ENCODE measurements at places on chromosomes 13 and 19.
A peak's percentile ranks its signal among the peaks of the same experiment; 100 is the strongest.

- no peak for DNase-seq
Measured at GRCh38 chr13:106602178-106602577, 34.2 kb upstream of the ARGLU1 start.

DNA sequence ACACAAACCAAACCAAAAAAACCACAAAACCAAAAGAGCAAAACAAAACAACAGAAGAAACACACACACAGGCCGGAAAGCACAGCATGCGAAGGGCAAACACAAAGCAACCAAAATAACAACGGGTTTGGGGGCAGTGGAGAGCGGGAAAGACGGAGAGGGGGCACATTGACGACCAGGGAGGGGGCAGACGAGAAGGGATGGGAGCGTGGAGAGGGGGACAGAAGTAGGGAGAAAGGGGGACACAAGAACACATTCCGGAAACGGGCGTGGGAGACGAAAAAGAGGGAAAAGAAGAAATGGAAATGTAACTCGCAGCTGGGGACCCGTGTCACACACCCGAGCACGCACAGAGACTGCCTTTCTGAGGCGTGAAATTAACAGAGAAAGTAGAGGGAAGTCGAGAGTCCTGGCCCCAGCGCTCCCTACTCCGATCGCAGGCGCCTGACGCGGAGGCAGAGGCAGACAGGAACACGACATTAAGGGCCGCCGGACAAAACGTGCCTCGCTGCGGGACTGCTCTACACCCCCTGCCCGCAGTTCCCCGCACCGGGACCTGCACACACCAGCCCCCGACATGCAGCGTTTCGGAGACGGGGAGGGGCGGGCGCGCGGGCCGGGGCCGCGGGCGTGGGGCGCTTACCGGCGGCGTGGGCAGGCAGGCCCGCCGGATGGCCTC is 652 bp downstream of the POU4F1 start:
- no peak for DNase-seq

DNA sequence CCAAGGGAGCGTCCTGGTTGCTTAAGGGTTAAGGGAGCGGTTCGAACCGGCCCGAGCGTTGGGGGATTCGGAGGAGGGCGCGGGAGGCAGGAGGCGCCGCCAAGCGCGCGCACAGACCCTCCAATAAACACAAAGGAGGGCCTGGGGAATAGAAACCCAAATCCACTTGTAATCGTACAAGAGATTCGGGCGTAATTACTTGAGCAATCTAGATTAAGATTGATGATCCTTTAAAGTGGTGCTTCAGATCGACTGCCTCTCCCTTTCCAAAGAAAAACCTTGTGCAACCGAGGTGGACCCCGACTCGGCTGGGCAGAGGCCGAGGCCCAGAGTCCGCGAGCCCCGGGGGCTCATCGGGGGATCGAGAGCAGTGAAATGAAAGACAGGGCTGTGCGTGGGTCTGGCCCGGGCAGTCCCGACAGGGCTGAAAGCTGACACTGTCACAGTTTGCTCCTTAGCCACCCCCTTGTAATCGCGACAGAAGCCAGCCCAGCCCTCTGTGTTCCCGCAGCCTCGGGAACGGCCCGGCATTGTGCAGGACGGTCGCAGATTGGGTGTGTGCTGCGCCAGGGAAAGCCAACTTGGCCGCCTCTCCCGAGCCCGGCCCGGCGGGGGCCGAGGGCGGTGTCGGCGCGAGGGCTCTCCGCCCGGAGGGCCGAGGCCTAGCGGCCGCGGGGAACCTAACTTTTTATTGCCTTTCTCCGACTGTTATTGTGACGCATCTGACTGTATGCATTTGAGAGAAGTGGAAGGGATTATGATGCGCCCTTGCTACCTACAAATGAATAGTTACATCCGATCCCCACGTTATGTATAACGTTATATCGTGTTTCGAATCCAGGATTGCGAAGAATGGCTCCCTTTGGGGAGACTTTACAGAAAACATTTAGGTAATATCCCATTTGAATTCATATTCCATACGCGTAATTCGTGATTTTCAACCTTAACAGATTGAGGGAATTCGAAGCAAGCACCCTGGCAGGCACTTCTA is 5.5 kb downstream of the MAB21L1 start:
- no peak for DNase-seq

GRCh38 chr13:69595181-69595580 is 512.4 kb upstream of the ATXN8OS start:
- DNase-seq, result no peak

- DNase-seq, result no peak
Measured at GRCh38 chr13:102203718-102204117, 198.1 kb downstream of the FGF14 start.

DNA sequence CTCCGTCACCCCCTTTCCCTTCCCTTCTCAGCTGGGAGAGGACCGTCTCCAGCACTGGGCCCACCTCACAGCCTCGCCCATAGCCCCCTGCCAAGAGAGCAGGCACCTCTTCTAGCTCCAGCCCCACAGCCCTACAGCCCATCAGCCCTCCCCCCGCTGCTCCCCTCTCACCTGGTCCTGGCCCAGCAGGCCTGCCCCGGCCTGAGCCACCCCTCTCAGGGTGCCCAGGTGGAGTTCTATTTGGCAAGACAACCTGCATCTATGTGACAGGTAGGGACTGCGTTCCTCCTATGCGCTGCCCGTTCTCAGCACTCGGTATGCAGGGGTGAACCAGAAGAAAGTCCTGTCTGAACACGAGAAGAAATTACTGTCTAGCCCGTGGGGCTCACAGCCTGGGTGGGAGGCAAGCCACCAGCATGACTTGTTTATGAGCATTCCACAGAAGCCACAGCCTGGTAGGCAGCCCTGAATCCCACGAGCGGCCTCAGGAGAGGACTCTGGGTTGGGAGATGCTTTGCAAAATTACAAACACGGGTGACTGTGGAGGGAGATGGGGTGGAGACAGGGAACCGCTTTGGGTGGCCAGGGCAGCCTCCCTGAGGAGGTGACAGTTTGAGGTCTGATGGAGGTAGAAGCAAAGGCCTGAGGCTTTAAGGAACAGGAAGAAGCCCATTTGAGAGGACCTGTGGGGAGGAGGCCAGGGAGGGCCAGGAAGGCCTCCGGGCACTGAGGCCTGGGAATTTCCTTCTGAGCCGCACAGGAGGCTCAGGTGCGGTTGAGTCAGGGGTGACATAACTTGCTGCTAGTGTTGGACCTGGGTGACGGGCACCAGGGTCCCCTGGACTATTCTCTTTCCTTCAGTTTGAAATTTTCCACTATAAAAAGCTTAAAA is 1.2 kb upstream of the PLEKHF1 start:
- DNase-seq, result no peak

- no peak for DNase-seq
Measured at GRCh38 chr19:55554302-55554701, 9.0 kb upstream of the SBK3 start.

DNA sequence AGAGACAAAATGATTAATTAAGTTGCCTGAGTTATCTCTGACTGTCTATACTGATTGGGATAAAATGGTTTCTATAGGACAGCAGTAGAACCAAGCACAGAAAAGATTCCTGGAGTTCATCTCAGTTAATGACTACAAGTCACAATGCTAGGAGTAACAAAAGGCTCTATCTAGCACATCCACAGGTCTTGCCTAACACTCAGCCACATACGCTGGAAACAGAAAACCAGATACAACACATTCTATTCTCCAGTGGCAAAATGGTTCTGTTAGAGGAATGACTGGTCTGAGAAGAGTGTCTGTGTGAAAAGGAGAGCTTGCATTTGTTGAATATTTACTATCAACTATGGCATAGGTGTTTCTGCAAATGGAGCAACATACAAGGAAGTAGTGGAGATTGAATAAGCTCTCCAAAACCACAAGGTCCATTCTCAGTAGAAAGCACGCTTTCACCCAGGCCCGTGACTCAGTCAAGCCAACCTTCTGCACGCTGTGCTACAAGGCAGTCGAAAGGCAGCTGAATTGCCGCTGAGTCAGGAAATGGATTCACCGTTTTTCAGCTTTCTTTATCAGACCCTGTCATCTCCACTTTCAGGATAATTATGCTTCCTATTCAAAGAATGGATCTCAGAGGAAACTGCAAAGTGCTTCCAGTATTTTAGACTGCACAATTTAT is 761.5 kb downstream of the EFNB2 start:
- no peak for DNase-seq

GRCh38 chr19:39247701-39248664 is 673 bp downstream of the IFNL4 start:
- DNase-seq, result no peak

GRCh38 chr13:102954350-102954749 is 108.5 kb downstream of the ERCC5 start:
- no peak for DNase-seq

GRCh38 chr19:1503089-1503924 is 9.5 kb downstream of the ADAMTSL5 start:
- DNase-seq, result peak; percentile 25

- no peak for DNase-seq
Measured at GRCh38 chr19:29623726-29624488, 17.8 kb downstream of the POP4 start.

DNA sequence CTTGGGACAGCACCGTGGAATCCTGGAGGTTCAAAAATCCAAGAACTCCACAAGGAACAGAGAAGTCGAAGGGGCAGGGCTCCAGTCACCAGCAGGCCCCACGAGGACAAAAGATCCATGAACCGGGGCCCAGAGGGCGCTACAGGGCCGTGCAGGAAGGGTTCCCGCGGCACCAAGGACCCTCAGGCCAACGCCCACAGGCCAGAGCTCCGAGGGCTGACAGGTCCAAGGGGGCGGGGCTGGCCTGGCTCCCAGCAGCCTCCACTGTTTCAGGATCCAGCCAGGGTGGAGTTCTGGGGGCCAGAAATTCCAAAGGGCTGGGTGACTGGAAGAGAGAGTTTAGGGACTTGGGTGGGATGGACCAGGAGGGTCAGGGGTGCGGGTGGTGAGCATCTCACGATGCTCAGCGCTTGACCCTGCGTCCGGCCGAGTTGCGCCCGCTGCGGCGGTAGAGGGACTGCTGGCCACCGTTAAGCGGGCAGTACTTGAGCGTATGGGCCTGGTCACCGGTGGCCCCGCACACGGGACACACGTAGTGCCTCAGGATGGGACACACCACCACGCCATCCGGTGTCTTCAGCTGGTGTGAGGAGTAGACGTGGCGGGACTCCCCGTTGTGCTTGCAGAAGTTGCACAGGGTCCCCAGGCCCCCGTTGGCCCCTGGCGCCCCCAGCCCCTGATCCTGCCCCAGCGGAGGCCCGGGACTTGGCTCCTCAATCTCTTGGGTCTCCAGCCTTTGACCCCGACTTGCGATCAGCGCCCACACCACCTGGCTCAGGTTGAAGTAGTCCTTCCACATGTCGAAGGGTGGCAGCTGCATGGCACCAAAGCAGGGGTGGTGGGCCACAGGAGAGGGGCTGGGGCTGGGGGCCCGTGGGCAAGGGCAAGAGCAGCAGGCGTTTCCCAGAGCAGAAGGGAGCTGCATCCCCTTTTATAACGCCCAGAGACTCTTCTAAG is at the start of gene NANOS2:
Gene NANOS2, minus strand, starts transcription at position 905 of the 957 bp plus-strand sequence. Its CDS starts 85 bp downstream, at position 820.
- DNase-seq, result no peak

DNA sequence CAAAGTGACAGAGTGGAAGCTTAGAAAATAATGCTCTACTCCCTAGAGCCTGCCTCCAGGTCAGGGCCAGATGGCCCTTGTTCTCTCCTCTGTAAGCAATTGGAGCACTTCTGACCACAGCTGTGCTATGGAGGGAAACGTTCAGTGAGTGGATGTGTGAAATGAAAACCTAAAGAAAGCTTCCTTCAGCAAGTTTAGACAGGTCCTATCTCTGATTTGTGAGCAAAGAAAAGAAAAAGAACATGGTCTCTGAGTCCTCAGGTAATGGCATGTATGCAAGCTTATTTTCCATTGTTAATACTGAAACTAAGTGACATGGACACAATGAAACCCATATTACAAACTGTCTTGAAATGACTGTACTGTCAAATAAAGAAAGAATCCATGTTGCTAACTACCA is 1486.8 kb downstream of the EFNB2 start:
- no peak for DNase-seq

DNA sequence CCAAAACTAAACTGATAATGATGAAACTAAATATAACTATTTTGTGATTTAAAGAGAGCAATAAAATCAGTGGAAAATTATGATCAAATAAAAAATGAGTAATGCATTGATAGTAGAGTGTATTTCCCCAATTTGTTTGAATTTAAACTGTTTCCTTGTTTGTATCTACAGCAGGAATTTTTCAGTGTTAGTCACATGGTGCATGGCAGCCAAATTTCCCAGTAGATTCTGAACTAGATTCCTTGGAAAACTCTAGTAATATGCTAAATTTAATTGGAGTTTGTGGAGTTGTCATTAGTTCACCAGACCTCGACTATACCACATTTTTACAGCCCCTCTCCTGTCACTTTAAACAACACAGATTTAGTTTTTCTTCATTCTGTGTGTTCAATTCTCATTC is 156.2 kb downstream of the PCCA start:
- no peak for DNase-seq

DNA sequence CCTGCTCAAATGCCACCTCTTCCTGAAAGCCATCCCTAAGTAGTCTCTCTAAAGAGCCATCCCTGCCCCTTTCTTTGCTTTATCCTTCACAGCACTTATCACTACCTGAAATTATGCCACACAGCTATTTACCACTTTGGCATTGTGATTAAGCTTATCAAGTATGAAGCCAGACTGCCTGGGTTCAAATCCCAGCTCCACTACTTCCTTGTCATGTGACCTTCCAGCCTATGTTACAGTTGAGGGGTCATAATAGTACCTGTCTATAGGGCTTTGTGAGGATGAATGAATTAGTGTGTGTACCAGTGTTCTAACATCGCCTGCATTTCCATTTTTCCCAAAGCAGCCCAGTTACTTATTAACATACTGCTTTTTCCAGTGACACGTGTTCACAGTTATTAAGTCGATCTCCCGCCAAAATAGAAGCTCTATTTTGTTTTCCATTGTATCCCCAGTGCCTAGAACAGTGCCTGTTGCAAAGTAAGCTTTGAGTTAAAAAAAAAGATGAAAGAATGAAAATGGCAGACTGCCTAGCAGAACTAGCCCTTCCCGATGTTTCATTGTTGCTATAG is 32.8 kb downstream of the ZSWIM9 start:
- DNase-seq, result no peak

DNA sequence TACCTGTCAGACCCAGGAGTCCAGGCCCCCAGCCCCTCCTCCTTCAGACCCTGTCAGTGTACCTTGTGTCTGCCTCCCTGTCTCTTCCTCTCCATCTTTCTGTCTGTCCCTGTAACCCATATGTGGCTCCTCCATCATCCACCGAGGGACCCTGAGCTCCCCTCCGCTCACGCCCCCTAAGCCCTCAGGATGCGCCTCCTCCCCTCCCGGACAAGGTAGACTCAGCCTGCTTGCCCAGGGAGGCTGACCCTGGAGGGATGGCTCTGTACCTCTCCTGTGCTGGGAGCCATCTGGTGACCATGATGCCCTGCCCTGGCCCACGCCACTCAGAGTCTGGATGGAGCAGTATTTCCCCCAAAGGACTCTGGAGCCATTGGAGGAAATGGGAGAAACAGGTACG is 1.0 kb upstream of the CAPN12 start:
- DNase-seq, result no peak

DNA sequence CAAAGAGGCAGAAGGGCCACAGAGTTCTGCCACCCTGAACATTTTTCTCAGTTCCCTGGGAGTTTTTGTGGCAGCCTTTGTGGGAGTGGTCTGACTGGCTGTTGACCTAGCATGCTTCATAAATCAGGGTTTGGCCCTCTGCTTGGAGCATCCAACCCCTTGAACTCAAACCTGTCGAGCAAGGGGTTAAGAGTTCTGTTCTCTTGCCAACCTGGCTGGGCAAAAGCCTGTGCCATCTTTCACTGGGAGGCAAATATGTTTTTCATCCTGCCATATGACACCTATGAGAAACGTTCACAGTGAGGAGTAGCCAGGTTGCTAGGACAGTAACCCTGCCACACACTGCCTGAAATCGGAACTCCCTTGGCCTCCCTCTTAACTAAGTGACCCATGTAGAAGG is 7.7 kb upstream of the TEX26 start:
- DNase-seq, result no peak
